Tongue (tissue), 3 donors: ENCODE measurements at places on chromosomes 12 and 14. TPM values are rescaled to one million over a fixed set of nuclear protein-coding genes. Genes with fewer than 3 reads are reported as not detected.

Gene ACOT6
- total RNA-seq: not detected

Gene EIF2B2
- total RNA-seq: 46.8 TPM

Gene FGF6
- 50.7 TPM for total RNA-seq

Gene ASCL1
- total RNA-seq: not detected

Gene GXYLT1
- total RNA-seq: 20.2 TPM

Gene AKAP6
- total RNA-seq: 230 TPM

Gene PIANP
- total RNA-seq: 1.6 TPM

Gene VPS33A
- total RNA-seq: 18.9 TPM

Gene A2ML1
- 44.0 TPM for total RNA-seq

Gene NUDT14
- total RNA-seq: 11.5 TPM

Gene DIO2
- 71.7 TPM for total RNA-seq

Gene NDUFA9
- total RNA-seq: 72.5 TPM

Gene TXNDC16
- 12.5 TPM for total RNA-seq

Gene IL23A
- not detected for total RNA-seq

Gene ZNF268
- total RNA-seq: 26.9 TPM

Gene KITLG
- total RNA-seq: 41.1 TPM

Gene ZDHHC22
- total RNA-seq: 0.41 TPM

Gene ACSM4
- total RNA-seq: not detected

Gene ENDOU
- total RNA-seq: 16.4 TPM

Gene KRT6B
- 17.0 TPM for total RNA-seq

Gene CD163
- total RNA-seq: 8.8 TPM

Gene IFNG-AS1
- 3.3 TPM for total RNA-seq

Gene RERGL
- 4.0 TPM for total RNA-seq

Gene GALNT9
- 0.92 TPM for total RNA-seq

Gene AKT1
- total RNA-seq: 198 TPM

Gene SART3
- 79.1 TPM for total RNA-seq

Gene DPY19L2
- 19.1 TPM for total RNA-seq

Gene EMC9
- 18.1 TPM for total RNA-seq

Gene NEDD8
- 77.0 TPM for total RNA-seq

Gene VRK1
- 25.8 TPM for total RNA-seq
